Islet precursor cell (in vitro differentiated cells): ENCODE measurements at places on chromosomes 5 and 9.

GRCh38 chr9:131732061-131732526 is 7.8 kb downstream of the RAPGEF1 start:
- no peak for DNase-seq

GRCh38 chr5:170178814-170179213 is 54.0 kb upstream of the C5orf58 start:
- DNase-seq, result no peak

GRCh38 chr9:126722922-126723806 is 81.7 kb upstream of the ZBTB43 start:
- DNase-seq, result peak; percentile 74

DNA sequence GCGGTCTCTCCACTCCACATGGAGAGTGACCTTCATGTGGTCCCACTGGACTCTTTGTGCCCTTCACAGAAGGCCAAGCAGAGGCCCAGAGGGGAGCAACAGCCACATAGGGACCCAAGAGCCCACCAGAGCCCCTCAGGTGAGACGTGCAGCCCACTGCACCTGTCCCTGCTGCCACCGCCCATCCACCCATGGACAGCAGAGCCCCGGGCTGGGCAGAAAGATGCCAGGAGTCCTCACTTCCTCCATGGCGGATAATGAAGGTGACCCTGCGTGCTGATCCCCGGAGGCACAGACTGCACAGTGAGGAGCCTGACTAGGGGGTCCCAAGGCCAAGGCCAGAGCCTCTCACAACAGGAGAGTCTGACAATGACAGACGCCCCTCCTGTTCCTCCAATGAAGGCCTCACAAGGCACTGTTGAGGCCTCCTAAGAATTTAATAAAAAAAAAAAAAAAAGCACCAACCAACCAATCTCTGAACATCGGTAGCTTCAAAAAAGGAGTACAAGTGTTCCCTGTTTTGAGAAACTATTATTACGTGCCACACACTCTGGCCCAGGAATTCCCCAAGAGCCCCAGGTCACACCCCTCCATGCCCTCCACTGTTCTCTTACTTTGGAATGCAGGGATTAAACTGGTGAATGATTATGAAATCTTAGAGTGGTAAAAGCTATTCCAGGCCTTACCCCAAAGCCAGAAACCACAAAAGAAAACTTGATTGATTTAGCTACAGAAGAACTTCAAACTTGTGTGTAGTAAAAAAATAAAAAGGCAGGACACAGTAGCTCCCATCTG is 2.8 kb upstream of the PPP1R26 start:
- DNase-seq, result no peak

- DNase-seq, result no peak
Measured at GRCh38 chr5:124654418-124654817, 92.0 kb downstream of the ZNF608 start.

GRCh38 chr9:123562844-123563346 is 206.9 kb downstream of the CRB2 start:
- DNase-seq, result no peak

DNA sequence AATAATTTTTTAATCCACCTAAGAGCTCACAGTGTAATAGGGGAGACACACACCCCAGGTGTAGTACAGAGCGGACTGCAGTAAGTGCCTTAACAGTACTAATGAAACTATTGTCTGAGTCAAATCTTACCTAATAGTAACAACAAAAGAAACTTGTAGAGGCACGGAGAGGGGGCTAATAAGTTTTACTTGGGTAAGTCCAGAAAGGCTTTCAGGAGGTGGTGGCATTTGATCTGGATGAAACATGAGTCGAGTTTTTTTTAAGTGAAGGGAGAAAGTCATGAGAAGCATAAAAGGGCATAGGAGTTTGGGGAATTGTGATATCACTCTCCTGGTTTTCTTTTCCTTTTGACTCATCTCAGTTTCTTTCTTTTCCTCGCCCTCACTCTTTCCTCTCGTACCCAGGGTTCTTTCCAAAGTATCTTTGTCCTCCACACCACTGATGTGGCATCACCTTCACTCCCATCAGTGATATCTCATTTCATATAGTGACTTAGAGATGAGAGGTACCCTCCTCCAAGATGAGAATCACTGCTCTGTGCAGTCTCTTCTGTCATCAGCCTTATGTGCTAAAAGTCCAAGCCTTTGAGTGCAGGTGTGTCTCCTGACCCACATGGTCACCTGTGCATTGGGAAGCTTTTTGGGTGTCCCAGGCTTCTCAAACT is 2.0 kb downstream of the CTNNA1 start:
- DNase-seq, result no peak

- no peak for DNase-seq
Measured at GRCh38 chr9:123418506-123418905, 62.5 kb downstream of the CRB2 start.

GRCh38 chr9:81264516-81264915 is 424.8 kb downstream of the TLE1 start:
- DNase-seq, result peak; percentile 54

GRCh38 chr5:102986074-102986473 is 133.9 kb downstream of the GIN1 start:
- no peak for DNase-seq

GRCh38 chr9:124187311-124187710 is 70.4 kb upstream of the NEK6 start:
- peak; percentile 43 for DNase-seq

DNA sequence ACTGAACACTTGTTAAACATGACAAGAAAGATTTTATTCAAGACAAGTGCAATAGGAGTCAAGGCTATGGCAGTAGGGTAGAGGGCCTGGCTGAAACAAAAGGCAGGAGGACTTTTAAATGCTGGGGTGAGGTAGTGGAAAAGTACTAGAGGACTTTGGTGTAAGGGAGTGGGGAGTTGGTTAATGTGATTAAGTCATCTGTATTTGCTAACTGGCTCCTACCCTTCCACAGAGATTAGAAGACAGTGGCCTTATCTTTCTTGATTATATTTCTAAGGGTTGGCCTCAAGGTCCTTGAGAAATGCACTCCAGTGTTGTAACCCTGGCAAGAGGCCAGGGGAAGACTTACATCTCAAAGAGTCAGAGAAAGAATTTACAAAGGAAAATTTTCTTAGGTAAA is 160.2 kb upstream of the FTMT start:
- DNase-seq, result no peak

- no peak for DNase-seq
Measured at GRCh38 chr5:15993919-15994318, 185.7 kb downstream of the MARCHF11 start.

DNA sequence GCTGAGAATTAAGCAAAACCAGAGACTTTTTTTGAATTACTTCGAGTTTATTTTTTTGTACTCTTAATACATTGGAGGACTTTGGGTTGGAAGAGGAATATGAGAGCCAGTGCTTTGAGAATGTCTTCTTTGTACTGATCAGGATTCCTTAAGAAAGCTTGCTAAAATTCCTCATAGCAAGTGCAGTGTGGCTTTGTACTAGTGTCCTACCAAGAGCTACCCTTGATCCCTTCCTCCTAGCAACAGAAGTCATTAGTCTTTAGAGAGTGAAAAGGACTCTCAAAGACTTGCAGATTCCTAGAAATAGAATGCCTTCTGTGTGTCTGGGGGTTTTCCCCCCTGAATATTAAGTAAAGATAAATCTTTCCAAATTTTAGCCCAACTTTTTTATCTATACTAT is 276.1 kb downstream of the ARHGAP26 start:
- DNase-seq, result no peak

- no peak for DNase-seq
Measured at GRCh38 chr5:28012538-28012937, 974.2 kb upstream of the CDH9 start.

DNA sequence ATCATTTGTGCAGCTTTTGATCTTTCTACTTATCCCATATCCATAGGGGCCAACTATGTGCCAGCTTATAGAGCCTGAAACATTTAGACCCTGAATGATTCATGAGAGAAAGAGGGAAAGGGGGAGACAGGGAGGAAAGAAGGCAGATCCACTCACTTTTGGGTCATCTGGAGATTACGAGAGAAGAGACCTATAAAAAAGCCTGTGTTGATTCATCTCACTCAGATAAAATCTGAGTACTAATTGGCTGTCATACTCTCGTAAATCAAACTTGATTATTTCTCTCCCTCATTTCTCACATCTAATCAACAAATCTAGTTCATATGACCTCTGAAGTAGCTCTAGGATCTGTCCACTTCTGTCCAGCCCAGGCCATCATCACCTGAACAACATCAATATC is 137.1 kb downstream of the ARL15 start:
- no peak for DNase-seq

DNA sequence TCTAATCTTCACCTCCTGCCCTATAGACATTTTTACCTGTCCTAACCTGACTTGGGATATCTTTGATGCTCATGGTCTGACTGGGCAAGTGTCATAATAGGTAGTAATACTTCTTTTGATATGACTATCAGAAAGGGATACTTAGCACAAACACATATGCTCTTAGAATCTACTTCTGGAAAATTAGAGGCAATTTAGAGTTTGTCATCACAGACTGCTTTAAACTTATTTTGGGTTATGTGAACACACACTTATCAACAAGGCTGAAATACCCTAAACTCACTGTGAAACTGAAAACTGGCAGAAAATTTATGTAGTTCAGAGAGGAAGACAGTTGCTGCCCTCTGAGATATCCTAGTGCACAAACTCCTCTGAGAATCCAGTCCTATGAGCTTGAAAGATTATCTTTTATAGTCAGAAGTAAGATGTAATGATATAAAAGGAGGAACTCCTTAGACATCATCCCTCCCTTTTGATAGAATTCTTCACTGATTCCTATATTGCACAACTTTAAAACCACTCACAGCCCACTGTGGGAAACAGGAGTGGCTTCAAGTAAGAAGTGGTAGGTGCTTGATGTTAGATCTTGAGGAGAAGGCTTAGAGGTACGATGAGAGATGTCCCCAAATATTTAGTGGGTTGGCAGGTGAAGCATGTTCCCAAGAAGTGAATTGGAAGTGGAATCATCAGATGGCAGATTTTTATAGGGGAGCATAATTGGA is 273.3 kb downstream of the MAN2A1 start:
- DNase-seq, result no peak

- no peak for DNase-seq
Measured at GRCh38 chr9:2337131-2337530, 284.5 kb upstream of the VLDLR start.

GRCh38 chr9:128414461-128414860 is 6.2 kb upstream of the CERCAM start:
- DNase-seq, result peak; percentile 71

GRCh38 chr5:13866792-13867191 is 77.7 kb downstream of the DNAH5 start:
- DNase-seq, result peak; percentile 69

GRCh38 chr5:10343486-10343885 is 10.0 kb upstream of the MARCHF6 start:
- DNase-seq, result no peak

DNA sequence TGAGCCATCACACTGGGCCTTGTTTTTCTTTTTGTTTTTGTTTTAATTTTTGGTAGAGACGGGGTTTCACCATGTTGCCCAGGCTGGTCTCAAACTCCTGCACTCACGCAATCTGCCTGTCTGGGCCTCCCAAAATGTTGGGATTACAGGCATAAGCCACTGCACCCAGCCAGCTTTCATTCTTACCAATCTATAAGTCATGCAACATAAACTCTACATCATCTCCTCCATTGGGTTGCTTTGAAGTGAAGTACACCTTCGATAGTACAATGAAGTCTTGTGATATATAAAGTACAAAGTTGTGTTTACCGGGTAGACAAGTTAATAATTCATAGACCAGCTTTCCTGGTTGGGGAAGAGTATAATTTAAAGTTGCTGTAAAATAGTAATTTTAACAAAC is 8.8 kb upstream of the CDK7 start:
- no peak for DNase-seq

- DNase-seq, result peak; percentile 71
Measured at GRCh38 chr9:129111528-129112151, 425 bp downstream of the PTPA start.

GRCh38 chr9:94719878-94720277 is 6.6 kb upstream of the AOPEP start:
- DNase-seq, result peak; percentile 55

DNA sequence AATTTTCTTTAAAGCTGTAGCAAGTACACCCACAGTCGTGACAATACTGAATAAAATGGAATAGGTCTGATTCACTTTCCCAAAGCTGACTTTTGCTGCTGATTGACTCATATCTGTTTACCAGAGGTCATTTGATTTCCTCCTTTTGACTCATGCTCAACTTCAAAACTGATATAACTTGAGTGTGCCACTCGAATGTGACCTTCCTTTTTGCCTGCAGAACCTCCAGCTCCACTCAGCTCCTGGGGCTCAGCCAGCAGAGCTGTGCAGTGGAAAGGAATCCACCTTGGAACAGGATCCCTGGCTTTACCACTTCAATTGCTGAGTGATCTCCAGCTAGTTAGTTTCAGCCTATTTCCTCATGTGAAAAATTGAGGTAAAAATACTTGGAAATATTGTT is 84.1 kb downstream of the FEM1C start:
- DNase-seq, result no peak

GRCh38 chr9:97545486-97545885 is 44.0 kb downstream of the TMOD1 start:
- DNase-seq, result no peak

DNA sequence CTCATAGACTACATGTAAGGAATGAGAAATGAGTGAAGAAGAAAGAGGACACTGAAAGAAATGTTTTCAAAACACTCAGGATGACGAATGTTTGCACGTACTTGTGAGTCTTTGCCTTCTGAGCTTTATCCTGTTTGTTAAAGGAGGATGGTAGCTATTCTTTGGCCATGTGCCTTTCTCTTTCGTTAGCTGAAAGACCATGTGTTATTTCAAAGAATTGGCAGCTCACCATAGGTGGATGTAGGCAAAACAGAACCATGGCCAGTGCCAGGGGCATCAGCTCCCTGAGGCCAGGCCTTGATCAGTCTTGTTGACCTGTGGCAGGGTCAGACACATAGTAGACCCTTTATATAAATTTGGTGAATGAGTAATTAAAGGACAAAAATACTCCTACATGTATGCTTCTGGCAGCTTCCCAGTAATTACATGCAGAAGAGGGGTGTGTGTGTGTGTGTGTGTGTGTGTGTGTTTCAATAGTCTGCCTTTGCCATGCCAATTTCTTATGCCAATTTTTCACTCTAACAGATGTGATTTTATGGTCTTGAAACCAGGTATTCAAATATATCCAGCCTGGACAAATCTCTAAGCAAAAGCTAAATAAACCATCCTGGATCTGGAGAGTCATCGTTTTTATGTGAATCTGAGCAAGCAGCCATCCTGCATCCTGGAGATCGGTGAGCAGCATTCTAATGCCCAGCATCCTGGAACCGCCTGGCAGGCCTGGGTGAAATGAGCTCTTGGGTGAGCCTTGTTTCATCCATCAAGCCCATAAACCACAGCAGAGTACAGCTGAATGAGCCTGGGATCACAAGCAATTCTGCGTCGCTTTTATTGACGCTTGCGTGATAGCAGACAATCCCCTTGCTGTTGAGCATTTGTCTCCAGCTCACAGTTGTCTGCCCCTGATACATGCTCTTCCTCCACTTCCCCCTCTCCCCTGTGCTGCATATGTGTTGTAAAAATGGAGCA is 475.4 kb downstream of the MED10 start:
- DNase-seq, result no peak

- no peak for DNase-seq
Measured at GRCh38 chr5:39076101-39076756, 2.0 kb upstream of the RICTOR start.
